ENCODE measurements at places on chromosomes 5 and 9.

DNA sequence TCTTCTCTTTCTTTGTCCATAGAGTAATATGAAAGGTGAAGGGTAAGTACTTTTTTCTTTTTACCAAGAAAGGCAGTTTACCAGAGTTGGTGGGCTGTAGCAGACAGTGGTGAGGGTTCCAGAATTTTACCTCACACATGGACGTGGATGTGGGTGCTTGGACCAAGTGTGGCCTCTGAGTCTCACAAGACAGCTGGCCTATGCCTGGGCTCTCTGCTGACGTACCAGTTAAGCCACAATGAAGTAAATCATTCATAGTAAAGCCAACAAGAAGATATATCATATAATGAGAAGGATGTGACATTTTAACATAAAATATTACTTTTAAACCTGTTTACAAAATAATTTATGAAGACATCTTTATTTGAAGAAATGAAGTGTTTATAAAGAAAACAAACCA is 106.0 kb downstream of the PRKACG start:
- DNase-seq: no peak

DNA sequence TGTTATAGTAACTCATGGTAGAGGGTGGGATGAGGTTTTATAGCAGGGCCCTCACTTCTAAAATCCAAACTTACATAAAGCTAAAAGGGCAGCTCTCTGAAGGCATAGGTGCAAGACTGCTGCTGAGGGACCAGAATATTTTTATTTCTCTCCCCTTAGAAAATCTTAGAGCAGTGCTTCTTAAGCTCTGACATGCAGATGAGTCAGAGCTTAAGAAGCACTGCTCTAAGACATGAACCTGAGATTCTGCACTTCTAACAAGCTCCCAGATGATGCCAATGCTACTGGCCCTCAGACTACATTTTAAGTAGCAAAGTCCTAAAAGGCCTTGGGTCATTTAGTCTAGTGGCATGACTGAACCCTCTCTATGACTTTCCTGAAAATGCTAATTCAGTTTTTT is 97.6 kb upstream of the SPRY4 start:
- no peak for DNase-seq

- DNase-seq: no peak
These were observed 168.7 kb downstream of the ENC1 start for GRCh38 chr5:74471875-74472274.

- DNase-seq: peak; percentile 38
These were observed 5.5 kb downstream of the IL31RA start for GRCh38 chr5:55856516-55857246.

DNA sequence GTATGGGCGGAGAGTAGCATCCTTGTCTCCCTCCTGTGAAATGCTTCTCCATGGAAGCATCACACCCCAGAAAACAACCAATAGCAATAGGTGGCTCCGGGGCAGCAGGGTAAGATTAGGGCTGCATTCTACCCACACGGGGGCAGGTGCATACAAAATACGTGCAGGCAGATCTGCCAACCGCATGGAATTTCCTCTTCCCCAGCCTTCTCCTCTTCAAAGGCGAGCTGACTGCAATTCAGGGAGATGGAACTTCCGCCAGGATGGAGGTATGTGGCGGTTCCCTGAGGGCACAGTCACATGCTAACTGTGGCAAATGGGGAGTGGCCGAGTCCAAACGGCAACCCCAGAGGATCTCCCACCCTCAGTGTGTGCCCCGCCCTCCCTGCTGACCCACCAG is 81.5 kb downstream of the LMNB1 start:
- no peak for DNase-seq

- DNase-seq: peak; percentile 31
These were observed 171.6 kb downstream of the PAX5 start for GRCh38 chr9:36862206-36863145.

GRCh38 chr5:173954671-173955521 is 34.1 kb upstream of the C5orf47 start:
- no peak for DNase-seq

DNA sequence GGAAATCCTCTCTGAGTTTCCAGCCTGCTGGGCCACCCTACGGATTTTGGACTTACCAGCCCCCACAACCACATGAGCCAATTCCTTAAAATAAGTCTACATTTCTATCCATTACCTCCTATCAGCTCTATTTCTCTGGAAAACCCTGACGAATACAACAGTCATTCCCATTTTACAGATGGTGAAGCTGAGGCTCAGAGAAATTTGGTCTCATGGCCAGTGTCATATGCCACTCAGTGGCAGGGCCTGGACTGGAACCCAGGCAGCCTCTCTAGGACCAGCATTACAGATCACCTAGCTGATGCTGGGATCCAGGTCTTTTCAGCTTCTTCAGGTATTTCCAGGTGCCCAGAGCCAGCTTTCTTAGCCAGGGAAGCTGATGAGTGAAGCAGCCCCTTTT is 45.0 kb upstream of the SH3PXD2B start:
- DNase-seq: no peak

GRCh38 chr9:135515083-135515951 is 5.9 kb upstream of the LCN1 start:
- no peak for DNase-seq

DNA sequence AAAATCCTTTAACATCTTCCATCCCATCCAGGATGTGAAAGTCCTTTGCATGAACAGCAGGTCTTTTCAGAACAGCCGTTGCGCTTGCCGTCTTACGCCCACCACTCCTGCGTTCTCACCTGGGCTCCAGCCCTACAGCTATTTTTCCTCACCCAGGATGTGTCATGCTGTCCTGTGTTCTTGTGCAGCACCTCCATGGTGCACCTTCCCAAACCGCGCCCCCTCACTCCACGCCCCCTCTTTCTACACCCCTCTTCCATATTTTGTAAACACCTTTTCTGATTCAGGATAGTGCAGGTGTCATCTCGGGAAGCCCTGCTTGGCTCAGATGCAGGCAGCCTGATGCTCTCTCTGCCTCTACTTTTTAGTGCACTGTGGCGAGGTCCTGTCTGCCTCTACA is 18.4 kb downstream of the CAMK4 start:
- DNase-seq: peak; percentile 45

DNA sequence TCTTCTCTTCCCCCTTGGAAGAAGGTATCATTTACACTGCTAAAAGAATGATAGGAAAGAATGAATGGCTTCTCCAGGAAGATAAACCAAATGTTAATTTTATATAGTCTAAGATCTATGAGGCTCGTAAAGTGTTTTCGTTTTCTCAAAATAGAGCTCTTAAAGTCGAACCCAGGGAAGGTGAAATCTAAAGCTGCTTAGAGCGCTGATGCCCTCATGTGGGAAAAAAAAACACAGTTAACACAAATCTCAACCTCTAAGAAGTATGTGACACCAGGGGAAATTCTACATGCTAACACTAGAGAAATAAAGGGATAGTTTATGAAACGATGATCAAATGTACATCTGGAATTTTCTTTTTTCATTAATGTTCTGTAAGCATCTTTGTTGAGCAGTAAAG is 257.9 kb downstream of the RASEF start:
- no peak for DNase-seq

GRCh38 chr9:27386571-27387091 is 89.7 kb upstream of the EQTN start:
- no peak for DNase-seq

DNA sequence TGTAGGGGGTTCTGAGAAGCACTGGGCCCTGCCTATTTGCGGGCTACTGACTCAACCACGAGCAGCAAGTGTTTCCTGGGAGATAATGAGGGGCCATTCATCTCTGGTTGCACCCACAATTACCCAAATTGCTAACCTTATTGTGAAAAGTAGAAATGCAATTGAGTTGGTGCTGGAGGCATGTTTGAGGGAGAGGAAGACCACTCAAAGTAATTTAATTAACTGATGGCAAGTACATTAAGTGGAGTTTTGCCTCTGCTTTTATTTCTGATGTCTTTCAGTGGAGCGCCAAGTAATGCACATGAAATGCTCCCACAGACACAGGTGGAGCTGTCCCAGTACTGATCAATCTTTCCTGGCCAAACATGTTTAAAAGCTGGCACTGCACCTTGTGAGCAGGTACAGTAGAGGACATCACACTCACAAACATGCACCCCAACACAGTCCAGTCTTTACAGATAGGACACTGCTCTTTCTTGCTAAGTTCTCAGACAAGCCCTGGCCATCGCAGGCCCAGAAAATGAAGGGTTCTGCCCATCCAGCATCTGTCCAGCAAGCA is 195.4 kb downstream of the HSPA4 start:
- DNase-seq: no peak

DNA sequence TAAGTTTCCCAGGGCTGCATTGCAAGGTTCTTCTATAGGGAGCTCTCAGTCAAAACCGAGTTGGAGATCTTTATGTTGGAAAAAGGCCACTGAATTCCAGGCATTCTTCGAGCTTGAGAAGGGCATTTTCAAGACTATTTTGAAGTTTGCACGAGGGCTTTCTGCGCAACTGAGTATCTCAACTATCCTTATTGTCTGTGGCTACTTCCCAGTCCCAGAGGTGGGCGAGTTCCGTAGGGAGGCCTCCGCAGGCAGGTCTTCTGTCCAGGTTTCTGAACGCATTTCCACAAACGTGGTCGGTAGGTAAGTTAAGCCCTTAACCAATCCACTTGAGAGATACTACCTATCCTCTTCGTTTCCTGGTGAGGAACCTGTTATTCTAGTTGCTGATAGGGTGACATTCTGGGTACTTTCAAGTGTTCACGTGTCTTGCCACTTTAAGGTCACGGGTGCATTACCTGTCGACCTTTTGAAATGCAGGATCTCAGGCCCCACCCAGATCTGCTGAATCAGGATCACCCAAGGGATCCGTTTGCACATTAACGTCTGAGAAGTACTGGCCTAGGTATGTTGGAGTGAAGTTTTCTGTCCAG is 51.4 kb upstream of the TJP2 start:
- DNase-seq: peak; percentile 10

DNA sequence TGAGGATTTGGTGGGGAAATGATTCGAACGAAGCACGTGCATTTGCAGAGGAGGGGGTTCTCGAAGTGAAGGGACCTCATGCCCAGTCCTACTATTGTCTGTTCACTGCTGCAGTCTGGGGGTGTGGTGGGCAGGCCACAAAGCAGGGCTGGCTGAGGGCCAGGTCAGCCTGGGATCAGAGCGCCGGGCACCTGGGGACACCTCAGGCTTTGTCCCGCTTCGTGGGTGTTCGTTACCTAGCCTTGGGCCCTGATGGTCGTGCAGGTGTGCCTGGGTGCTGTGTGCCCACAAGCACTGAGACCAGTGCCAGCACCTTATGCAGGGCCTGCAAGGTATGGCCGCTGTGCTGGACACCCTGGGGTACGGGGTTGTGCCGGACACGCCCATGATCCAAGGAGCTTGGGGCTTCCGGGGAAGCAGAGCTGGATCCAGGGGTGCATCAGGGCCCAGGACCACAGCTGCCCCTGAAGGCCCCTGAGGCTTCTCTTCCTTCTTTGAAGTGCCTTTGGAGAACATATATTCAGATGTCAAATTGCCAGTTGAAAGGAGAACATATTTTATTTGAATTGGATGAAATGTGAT is 80.6 kb downstream of the COL5A1 start:
- no peak for DNase-seq

- DNase-seq: no peak
These were observed 13.0 kb downstream of the MEGF9 start for GRCh38 chr9:120701248-120701647.

- no peak for DNase-seq
These were observed 27.1 kb upstream of the GOLPH3 start for GRCh38 chr5:32201122-32201753.

DNA sequence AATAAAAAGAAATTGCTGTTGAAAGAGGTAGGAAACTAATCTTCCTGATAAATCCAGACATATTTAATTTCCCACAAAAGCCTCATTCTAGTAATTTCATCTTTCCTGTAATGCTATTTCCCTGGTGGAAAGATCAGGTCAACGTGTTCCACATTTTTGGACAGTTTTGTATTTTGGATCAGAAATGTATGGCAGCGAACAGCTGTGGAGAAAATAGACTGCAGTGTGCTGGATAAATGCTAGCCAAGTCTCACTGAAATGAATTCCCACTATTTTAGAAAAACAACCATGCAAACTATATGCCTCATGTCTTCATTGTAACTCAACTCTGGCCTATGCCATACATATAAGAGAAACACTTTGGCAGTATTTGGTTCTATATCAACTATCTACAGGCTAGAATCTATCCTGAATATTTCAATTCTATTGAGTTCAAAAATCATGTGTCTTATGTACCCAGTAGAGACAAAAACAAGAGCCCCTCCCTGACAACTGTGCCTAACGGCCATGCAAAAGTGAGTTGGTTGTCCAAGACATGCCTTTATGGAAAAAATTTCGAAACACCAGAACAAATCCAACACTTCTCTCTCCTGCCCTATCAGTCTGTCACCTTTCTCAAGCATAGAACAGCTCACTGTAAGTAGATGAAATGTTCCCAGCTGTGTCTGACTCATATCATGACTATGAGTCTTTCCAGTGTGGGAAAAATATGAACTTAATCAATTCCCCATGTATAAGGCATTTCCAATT is 191.3 kb upstream of the NREP start:
- no peak for DNase-seq

- no peak for DNase-seq
These were observed 65.5 kb upstream of the TBCA start for GRCh38 chr5:77841616-77842015.

DNA sequence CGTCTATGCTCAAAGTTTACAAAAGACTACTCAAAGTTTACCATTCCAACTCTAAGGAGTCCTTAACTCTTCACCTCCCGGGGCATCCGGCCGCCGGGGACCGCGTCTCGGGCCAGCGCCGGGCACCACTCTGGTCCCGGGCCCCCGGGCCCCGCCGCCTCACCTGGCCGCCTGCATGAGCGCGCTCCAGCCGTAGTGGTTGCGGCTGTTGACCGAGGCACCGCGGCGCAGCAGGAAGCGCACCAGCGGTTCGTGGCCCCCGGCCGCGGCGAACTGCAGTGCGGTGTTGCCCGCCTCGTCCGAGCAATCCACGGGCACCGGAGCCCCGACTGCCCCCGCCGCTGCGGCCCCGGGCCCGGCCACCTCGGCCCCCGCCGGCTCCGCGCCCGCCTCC is 388 bp downstream of the ANKS6 start:
- peak; percentile 48 for DNase-seq

DNA sequence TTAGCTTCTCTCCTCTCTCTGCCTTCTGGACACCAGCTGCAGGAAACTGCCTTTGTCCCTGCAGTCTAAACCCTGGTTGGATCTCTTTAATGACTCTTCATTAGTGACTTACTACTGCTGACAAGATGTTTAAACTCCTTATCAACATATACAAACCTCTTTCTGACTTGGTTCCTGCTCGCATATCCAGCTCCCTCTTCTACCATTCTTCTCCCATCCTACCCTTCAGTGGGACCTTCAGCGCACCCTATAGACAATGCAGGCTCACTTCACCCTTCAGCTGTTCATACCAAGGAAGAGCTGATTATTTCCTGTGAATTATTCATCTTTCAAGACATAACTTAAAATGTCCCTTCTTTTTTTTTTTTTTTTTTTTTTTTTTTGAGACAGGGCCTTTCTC is 436.5 kb downstream of the KIAA0825 start:
- peak; percentile 21 for DNase-seq

GRCh38 chr9:127904561-127905003 is 5.2 kb upstream of the ST6GALNAC6 start:
- peak; percentile 49 for DNase-seq

GRCh38 chr9:976258-976942 is at the start of gene DMRT3:
Gene DMRT3, plus strand, starts transcription at chr9:976655. Its CDS starts 347 bp downstream, at chr9:977002.
- peak; percentile 32 for DNase-seq

Measured in activated CD4-positive, alpha-beta T cell treated with anti-CD3 and anti-CD28 coated beads for 36 hours (primary cell).